HepG2 (cell line): ENCODE measurements at places on chromosomes 1 and 21. TPM values are rescaled to one million over a fixed set of nuclear protein-coding genes. Genes with fewer than 3 reads are reported as not detected.
A peak's percentile ranks its signal among the peaks of the same experiment; 100 is the strongest.

ITLN2 gene
- not detected in 2 replicates for total RNA-seq

OR2T29 gene
- total RNA-seq: not detected in 2 replicates

IQGAP3 gene
- total RNA-seq: 6.7 and 14.1 TPM in 2 replicates

ACKR1 gene
- not detected in 2 replicates for total RNA-seq

WNT4 gene
- not detected in 2 replicates for total RNA-seq

CIART gene
- not detected in 2 replicates for total RNA-seq

DNALI1 gene
- total RNA-seq: 0.42 and 0.52 TPM in 2 replicates

TSTD1 gene
- 0.31 TPM in 1 of 2 replicates, not detected in the other for total RNA-seq

GRCh38 chr1:1420654-1421141 lies 378 bp downstream of the ANKRD65 start:
- no peaks in the 10 kb centered on the region for H3K27me3 ChIP-seq
- no peaks in the 10 kb centered on the region for H3K36me3 ChIP-seq
- peak overlapping the region; percentile 85 for H3K27ac ChIP-seq
- peak overlapping the region; percentile 64 for H3K4me3 ChIP-seq

DNA sequence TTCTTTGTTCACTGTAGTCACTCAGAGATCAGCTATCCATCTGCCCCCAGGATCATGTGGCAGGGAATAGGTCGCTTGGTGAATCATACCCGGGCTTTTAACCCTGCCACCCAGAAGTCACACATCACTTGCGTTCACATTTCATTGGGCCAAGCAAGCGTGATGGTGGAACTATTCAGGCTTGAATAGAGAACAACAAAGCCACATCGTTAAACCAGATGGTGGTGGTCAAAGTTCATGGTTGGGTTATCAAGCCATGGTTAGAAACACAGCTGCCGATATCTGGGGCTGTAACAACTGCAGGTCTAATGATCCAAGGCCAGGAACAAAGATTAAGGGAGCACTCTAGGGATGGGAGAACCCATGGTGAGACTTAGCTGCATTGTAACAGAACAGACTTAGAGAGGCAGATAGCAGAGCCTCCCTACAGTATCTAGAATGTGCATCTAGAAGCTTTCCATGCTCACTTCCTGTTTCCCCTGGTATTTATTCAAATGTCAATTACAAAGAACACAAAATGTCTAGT lies 40.0 kb upstream of the PTPRC start:
- H3K27me3 ChIP-seq: no peaks in the 10 kb centered on the region
- H3K36me3 ChIP-seq: no peaks in the 10 kb centered on the region
- H3K4me3 ChIP-seq: no peak overlapping the region
- no peak overlapping the region for H3K27ac ChIP-seq
- H3K4me1 ChIP-seq: no peaks in the 10 kb centered on the region

- H3K36me3 ChIP-seq: no peaks in the 10 kb centered on the region
- no peak overlapping the region for H3K4me3 ChIP-seq
- H3K27me3 ChIP-seq: no peaks in the 10 kb centered on the region
- H3K4me1 ChIP-seq: no peaks in the 10 kb centered on the region
- no peak overlapping the region for H3K27ac ChIP-seq
- DNase-seq: no peak
Observed at GRCh38 chr21:27300770-27301169, 333.9 kb upstream of the ADAMTS5 start.

DNA sequence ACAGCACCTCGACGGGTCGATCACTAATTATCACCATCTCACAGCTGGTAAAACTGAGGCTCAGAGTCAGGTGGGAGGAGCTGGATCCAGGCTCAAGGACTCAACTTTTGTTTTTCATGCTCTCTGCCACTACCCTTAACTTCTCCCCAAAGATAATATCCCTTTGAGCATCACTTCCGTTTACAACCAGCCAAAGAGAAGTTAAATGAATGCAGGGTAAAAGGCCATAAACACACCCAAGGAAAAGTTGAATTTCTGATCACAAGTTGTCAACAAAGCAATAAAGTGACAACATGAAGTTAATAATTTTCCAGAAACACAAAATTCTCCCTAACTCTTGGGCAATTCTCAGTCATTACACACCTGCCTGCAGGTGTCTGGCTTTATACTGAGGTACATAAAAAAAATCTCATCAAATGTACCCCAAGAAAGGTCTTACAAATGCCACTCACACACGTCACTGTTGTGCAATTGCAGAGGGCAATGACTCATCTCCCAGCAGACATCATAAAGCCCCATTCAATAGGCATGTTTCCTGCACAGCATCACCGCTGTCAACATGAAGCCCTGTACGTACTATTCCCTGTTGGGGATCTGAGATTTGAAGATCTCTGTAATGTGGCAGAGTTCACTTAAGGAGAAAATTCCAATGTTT lies 3.4 kb downstream of the OR2T11 start:
- no peaks in the 10 kb centered on the region for H3K4me1 ChIP-seq
- H3K36me3 ChIP-seq: no peaks in the 10 kb centered on the region
- H3K27ac ChIP-seq: no peak overlapping the region

DNA sequence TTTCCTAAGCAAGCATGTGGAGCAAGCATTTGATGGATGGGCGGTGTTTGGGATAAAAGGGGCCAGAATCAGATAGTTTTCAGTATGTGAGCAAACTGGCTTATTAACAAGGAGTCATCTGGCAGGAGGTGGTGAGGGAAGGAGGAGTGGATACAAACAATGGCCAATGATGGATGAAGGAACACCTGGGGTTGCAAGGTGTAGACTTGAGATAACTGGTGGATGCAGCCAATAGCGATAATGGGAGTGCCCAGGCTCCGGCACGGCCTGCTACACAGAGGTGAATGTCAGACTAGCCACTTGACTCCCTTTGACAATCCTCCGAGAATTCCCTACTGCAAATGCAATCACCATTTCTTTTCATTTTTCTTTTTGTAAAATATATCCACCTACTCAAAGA lies 41.7 kb downstream of the C8B start:
- peaks cover 54% of the 10 kb centered on the region for H3K4me1 ChIP-seq
- no peak overlapping the region for H3K27ac ChIP-seq
- no peak for DNase-seq
- no peaks in the 10 kb centered on the region for H3K27me3 ChIP-seq

GRCh38 chr1:1068517-1069055 lies 5.5 kb downstream of the RNF223 start:
- peak overlapping the region; percentile 54; the same call in 1 of the 2 replicates for H3K4me3 ChIP-seq
- peaks cover 20% of the 10 kb centered on the region for H3K27me3 ChIP-seq
- H3K27ac ChIP-seq: no peak overlapping the region
- no peak for DNase-seq

DNA sequence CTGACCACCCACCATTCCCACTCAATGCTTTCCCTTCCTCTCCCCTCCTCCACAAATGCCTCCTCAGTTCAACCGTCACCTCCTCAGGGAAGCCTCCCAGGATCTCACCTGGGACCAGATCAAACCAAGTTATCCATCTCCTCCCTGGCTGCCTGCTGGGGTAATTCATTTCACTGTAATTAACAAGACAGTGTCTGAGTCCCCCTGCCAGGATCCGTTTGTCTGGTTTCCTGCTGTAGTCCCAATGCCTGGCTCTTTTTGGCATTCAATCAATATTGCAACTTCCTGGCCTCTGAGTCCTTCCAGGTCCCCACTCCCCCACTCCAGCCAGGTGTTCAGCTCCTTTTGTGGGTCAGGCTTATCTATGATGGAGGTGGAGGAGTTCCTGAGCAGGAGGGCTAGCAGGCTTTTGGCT lies 687.7 kb downstream of the PTPRU start:
- no peaks in the 10 kb centered on the region for H3K36me3 ChIP-seq
- H3K4me3 ChIP-seq: no peak overlapping the region
- no peak for DNase-seq
- H3K4me1 ChIP-seq: no peaks in the 10 kb centered on the region
- H3K27ac ChIP-seq: no peak overlapping the region

GRCh38 chr1:118960567-118961136 lies 27.5 kb downstream of the TBX15 start:
- peaks cover 73% of the 10 kb centered on the region for H3K4me1 ChIP-seq
- H3K4me3 ChIP-seq: peak overlapping the region; percentile 29
- peak; percentile 100 for DNase-seq
- H3K36me3 ChIP-seq: no peaks in the 10 kb centered on the region

DNA sequence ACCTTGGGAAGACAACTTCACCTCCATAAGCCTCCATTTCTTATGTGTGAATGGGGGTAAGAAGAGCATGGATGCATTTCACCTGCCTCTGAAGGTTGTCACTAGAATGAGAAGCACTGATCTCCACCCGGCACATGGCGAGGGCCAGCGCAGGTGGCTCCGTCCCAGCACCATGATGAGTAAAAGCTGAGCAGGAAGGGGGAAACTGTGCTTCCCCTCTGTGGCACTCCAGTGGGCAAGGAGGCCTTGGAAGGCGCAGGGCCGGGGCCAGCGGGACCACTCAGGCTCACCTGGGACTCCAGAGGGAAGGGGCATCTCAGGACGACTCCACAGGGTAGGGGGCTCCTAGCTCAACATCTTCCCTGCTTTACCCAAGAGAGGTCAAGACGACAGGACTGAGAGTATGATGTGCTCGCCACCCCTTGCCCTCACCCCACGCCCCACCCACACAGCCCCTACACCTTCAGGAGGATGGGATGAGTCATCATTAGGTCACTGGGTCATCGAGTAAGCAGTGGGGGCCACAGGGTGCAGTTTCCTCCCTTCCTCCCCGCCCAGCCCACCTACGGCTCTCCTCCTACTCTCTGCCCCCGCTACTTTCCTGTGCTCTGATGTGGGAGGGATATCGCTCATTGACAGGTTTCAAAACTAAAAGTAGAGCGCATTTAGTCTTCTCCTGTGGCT lies 112.1 kb downstream of the HIVEP3 start:
- DNase-seq: no peak
- no peak overlapping the region for H3K4me3 ChIP-seq
- H3K36me3 ChIP-seq: no peaks in the 10 kb centered on the region
- no peaks in the 10 kb centered on the region for H3K4me1 ChIP-seq
- no peaks in the 10 kb centered on the region; the same call in 2 of the 3 replicates for H3K27me3 ChIP-seq
- H3K27ac ChIP-seq: no peak overlapping the region

- H3K27me3 ChIP-seq: no peaks in the 10 kb centered on the region
- no peak overlapping the region for H3K27ac ChIP-seq
Observed at GRCh38 chr1:10339815-10340214, 59.0 kb upstream of the PGD start.

DNA sequence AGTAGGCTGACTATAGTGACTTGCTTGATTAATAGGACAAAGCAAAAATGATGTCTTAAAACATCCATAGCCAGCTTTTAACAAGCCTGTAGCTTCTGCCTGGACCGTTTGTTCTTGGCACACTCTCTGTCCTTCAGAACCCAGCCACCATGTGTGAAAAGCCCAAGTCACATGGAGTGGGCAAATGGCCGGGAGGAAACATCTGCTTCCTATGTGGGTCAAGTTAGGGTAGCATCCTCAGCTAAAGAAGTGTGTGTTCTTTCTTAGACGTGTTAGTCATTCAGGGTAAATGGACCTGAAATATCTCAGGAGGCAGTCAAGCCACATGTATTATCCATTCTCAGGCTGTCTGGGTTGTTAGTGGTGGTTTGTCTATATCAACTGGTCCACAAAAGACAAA lies 23.4 kb downstream of the RD3 start:
- no peak overlapping the region for H3K27ac ChIP-seq
- no peak for DNase-seq
- H3K36me3 ChIP-seq: no peaks in the 10 kb centered on the region

DNA sequence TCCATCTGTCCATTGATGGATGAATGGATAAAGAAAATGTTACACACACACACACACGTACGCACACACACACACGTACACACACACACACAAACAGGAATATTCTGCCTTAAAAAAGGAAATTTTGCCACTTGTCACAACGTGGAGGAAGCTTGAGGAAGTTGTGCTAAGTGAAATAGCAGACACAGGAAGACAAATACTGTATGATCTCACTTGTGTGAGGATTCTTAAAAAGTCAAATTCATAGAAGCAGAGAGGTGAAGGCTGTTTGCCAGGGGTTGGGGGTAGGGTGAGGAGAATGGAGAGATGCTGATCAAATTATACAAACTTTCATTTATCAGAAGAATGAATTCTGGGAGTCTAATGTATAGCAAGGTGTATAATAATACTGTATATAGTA lies 73.2 kb downstream of the KIF14 start:
- H3K27me3 ChIP-seq: no peaks in the 10 kb centered on the region; the same call in 1 of the 2 replicates
- H3K36me3 ChIP-seq: no peaks in the 10 kb centered on the region
- no peaks in the 10 kb centered on the region for H3K4me1 ChIP-seq

DNA sequence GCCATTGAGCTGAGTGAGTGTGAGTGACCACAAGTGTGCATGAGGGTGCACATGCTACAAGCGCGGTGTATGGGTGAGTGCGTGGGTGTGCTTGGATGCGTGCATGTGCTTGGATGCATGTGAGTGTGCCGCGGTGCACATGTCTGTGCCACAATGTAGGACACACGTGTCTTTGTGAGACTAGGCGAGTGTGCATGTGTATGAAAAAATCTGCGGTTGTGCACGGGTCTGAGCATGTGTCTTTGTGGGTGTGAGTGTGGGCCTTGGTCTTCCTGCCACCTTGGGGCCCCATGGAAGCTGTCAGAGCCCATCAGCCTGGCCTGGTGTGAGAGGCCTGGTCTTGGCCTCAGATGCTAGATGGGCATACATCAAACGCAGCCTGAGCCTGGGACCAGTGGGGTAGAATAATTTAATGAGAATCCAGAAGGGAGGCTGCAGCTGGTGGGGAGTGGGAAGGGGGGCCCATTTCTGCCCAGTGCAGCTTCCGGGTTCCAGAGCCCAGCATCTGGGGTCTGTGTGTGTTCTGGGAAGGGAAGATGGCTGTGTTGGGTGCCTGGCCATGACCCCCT lies 103.9 kb upstream of the SLC2A1 start:
- no peak overlapping the region for H3K4me3 ChIP-seq
- H3K36me3 ChIP-seq: no peaks in the 10 kb centered on the region
- H3K27me3 ChIP-seq: no peaks in the 10 kb centered on the region

DNA sequence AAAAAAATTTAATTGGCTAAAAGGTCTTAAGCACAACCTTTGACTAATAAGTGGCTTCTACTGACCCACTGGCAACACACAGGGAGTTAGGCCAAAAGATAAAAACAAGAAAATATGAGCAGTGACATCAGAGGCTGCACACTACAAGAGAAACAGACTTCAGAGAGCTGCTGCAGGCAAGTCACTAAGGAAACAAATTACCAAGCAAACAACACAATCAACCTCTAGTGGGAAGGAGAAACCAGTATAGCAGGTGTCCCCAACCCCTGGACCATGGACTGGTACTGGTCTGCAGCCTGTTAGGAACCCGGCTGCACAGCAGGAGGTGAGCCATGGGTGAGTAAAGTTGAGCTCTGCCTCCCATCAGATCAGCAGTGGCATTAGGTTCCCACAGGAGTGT lies 20.8 kb upstream of the ENSA start:
- no peak for DNase-seq
- H3K4me3 ChIP-seq: no peak overlapping the region
- no peaks in the 10 kb centered on the region for H3K4me1 ChIP-seq
- no peak overlapping the region for H3K27ac ChIP-seq
- no peaks in the 10 kb centered on the region for H3K27me3 ChIP-seq

- peaks cover 100% of the 10 kb centered on the region for H3K4me1 ChIP-seq
- peak within 1 kb of the TSS; percentile 8; the same call in 1 of the 2 replicates for H3K4me3 ChIP-seq
- no peak for DNase-seq
- H3K27ac ChIP-seq: peak within 1 kb of the TSS; percentile 92
Observed at GRCh38 chr1:32250893-32251716, at the start of gene LCK. Gene LCK (plus strand): TSS chr1:32251265. CDS start chr1:32274330, 23,065 bp downstream.

DNA sequence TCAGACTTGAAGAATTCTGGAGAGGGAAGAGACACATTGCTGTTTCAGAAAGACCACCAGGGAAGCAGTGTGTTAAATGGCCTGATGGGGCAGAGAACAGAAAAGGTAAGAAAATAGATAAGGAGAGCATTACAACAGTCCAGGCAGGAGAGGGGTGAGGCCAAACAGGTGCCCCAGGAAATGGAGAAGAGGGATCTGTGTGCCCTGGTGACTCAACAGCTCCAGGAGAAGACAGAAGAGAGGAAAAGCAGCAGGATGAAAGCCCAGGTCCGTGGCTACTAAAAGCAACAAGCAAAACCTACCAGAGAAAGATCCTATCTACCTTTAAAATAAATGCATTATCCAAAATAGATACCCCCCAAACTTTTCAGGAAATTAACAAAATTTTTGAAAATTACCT lies 9.2 kb downstream of the TP53BP2 start:
- H3K36me3 ChIP-seq: no peaks in the 10 kb centered on the region
- H3K4me1 ChIP-seq: peaks cover 33% of the 10 kb centered on the region
- DNase-seq: no peak
- no peaks in the 10 kb centered on the region for H3K27me3 ChIP-seq
- H3K4me3 ChIP-seq: no peak overlapping the region
